ENCODE measurements at places on chromosomes 16 and 17. TPM values are rescaled to one million over a fixed set of nuclear protein-coding genes. Genes with fewer than 3 reads are reported as not detected.

Gene TEKT3
- total RNA-seq: not detected

Gene NDRG4
- 127 TPM for total RNA-seq

Gene LPCAT2
- total RNA-seq: 46.7 TPM

Gene NPIPB9
- total RNA-seq: 4.1 TPM

Gene C17orf50
- total RNA-seq: not detected

Gene TXNDC11
- 43.8 TPM for total RNA-seq

Gene HBQ1
- total RNA-seq: 1.1 TPM

All from vein endothelial cell (primary cell).